ENCODE measurements at places on chromosomes 4 and X.

DNA sequence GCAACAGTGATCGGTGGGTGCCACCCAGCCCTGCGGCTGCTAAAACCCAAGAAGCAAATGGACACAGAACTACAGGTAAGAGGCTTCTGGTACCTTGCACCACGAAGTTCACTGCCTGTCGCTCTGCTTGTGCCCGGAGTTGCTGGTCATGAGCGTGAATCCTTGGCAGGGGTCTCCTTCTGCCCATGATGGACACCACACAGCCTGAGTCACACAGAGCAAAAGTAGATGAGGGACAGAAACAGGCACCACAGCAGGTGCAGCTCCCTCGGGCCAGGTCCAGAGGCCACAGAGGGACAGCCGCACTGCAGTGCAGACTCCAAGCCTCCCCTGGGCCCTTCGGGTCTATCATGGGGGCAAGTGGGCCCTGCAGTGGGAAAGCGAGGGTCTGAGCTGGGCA, 22.4 kb downstream of the NAT8L start:
- no peak for DNase-seq

GRCh38 chr4:139266583-139267257, 13.3 kb downstream of the MGARP start:
- DNase-seq: peak; percentile 40

- DNase-seq: no peak
These were observed 5.3 kb downstream of the APOO start for GRCh38 chrX:23902419-23902818.

GRCh38 chrX:37644381-37645305, 40.9 kb upstream of the XK start:
- DNase-seq: no peak

- no peak for DNase-seq
These were observed 275.4 kb downstream of the HS3ST1 start for GRCh38 chr4:11153171-11153750.

DNA sequence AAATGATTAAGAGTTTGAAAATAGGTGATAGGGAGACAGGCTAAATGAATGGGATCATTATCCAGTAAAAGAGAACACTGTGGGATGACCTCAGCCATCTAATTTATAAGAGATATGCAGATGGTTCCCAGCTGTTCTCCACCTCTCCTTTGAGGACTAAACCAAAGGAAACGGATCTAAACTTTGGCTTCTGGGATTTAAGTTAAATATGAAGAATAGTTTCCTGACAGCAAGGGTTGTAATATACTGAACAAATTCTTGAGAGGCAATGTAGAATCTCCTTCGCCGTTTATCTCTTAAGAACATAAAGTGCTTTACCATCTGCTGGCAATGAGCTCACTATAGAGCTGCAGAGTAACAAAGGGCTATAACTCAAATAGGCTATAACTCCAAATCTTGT, 35.4 kb upstream of the HPGDS start:
- DNase-seq: no peak

DNA sequence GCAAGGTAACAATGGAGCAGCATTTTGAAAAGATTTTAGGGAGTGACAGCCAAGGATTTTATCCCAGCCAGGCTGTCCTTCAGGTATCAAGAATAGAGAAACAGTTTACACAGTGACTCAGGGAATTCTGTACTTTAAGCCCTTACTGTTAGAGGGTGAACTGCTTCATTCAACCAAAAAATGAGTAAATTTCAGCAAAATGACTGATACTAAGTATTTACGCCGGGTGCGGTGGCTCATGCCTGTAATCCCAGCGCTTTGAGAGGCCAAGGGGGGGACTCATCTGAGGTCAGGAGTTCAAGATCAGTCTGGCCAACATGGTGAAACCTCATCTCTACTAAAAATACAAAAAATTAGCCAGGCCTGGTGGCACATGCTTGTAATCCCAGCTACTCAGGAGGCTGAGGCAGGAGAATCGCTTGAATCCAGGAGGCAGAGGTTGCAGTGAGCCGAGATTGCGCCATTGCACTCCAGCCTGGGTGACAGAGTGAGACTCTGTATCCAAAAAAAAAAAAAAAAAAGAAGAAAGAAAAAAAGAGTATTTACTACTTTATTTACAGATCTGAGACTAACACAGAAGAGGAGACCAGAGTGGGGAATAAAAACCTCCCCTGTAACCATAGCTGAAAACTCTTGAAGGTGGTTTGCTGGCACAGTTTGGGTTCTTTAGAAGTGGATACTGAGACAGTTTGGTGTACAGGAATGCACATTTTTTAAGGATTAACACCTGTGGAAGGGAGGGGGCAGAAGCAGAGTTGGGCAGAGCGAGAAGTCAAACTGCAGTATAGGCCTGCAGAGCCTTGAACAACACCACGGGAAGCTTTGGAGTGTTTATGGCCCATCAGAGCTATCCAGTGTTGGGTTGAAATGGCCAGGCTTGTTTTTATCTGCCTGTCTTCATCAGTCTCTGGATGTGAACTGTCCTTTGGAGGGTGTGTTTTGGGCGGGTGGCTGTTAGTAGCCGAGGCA, 40.5 kb downstream of the TMEM131L start:
- DNase-seq: no peak
